ENCODE measurements at places on chromosomes 1 and 21. TPM values are rescaled to one million over a fixed set of nuclear protein-coding genes. Genes with fewer than 3 reads are reported as not detected.

- no peak for DNase-seq
Measured at GRCh38 chr1:85404408-85404807, 60.6 kb downstream of the DDAH1 start.

- DNase-seq: no peak
Measured at GRCh38 chr1:40630488-40631223, 34.8 kb downstream of the RIMS3 start.

DNA sequence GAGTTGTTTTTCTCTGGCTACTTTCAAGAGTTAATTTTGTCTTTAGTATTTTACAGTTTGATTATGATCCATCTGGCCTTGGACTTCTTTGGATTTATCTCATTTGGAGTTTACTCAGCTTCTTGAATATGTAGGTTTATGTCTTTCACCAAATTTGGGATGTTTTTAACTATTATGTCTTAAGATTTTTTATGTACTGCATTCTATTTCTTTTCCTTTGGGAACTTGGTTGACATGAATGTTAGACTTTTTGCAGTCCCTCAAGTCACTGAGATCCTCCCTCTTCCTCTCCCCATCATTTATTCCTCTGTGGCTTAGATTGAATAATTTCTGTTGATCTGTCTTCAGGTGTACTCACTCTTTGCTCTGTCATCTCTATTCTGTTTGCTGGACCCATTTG, 112.0 kb downstream of the XPR1 start:
- no peak for DNase-seq

GRCh38 chr21:29326914-29327554, 28.3 kb downstream of the BACH1 start:
- no peak for DNase-seq

DNA sequence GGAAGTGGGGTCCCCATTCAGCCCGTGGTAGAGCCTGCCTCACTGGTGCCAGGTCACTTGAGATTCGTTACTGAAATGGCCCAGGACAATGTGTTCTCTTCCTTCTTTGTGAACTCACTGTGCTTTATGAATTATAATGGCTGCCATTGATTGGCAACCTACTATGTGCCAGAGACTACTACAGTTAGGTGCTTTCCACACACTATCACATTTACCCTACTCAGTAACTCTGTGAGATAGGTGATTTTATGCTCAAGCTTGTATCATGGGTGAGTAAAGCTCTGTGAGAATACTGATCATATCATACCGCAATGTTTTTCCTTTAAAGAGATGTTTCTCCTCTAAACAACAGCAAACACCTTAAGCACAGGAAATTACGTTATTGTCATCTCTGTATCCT, 225.9 kb downstream of the SMYD3 start:
- no peak for DNase-seq

- DNase-seq: no peak
Measured at GRCh38 chr1:7581754-7582459, 189.2 kb upstream of the VAMP3 start.

DNA sequence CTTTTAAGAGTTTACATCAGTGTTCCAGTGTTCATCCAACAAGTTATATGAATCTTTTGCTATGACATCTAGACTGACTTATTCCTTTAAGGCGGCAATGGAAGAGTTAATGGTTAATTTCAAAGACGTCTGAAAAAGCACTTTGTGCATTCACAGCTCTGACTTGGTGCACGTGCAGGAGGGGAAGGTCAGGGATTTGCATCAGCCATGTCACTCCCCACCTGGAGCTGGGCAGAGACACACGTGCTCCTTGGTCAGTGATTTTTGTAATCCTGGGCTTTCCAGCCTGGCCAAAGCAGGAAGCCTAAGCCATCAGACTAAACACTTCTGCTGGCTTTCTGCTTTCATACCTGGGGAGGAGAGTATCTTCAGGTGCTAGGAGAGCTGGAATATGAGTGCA, 96.3 kb downstream of the ST3GAL3 start:
- DNase-seq: no peak

The SLC30A10 gene
- total RNA-seq: not detected

- no peak for DNase-seq
Measured at GRCh38 chr1:206715552-206716158, 30.9 kb downstream of the MAPKAPK2 start.

The GJA9 gene
- total RNA-seq: not detected

GRCh38 chr1:223844787-223845036, 1.0 kb downstream of the TP53BP2 start:
- no peak for DNase-seq

DNA sequence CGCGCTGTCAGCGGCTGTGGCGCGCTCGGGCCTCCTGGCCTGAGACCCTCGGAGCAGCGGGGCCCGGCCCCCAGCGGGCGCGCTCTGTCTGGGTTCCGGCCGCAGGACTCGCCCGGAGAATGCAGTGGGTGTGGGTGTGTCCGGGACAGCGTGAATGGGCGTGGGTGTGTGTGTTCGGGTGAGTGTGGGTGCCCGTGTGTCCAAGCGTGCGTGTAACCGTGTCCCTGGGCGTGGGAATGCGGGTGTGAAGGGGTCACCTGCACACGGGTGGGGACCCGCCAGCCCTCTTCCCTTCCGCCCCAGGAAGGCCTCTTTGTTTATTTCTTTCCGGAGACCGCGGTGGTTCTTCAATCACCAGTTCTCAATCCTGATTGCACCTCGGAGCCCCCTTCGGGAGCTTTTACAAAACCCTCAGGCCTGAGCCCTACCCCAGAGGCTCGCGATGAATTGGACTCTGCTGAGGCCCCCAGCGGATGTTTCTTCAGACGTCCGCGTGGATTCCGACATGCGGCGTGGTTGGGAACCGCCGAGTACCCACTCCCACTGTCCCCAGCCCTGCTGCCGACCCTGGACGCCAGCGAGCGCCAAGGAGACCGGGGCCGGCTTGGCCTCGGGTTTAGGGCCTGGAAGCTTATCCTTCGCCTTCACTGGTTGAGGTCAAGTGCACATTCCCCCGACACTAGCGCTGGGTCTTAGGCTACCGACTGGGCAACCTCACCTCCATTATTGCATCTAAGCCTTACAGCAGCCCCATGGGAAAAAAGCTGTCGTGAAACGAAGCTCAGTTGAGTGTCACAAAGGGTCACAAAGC, 19.3 kb downstream of the SERTAD4 start:
- DNase-seq: no peak

The PLPPR5 gene
- total RNA-seq: 0.17 TPM

GRCh38 chr1:153548722-153549688, at the start of gene S100A3:
Gene S100A3 (minus strand): TSS chr1:153549258. CDS start chr1:153548485, 773 bp downstream.
- DNase-seq: peak; percentile 82

DNA sequence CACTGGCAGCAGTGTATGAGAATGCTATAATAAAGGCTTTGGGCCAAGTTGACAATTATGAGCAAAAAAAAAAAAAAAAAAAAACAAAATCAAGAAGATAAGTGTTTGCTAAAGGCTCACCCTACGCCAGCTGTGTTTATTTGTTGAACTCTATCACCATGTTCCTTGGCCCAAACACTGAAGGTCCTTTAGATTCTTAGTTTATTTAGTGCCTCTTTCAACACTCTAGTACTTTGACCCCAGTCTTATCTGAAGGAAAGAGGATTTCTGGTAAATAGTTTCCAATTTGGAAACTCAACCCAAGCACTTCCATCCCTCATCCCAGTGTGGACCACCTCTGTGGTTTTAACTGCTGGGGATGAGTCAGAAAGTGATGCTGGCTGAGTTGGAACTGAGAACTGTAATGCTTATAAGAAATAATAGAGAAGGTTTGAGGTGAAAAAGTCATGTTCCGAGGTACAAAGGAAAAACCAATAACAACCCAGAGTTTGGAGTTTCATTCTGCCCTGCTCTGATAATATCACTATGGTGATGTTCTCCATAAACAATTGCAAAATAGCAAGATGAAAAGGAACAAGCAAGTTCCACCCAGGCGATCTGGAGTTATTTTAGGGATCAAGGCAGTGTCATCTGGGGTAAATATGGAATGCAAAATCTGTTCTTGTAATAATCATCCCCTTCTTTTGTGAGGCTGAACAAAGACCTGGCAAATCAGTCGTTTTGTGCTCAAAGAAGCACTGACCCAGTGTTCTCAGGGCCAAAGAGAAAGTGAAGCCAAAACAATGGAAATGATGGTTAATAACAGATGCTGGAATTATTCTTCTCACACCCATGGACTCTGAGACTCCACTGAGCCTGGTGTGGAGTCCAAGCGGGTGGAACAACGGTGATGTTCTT, 19.7 kb upstream of the CAPZB start:
- DNase-seq: no peak

The TNFRSF18 gene
- 3.1 TPM for total RNA-seq

DNA sequence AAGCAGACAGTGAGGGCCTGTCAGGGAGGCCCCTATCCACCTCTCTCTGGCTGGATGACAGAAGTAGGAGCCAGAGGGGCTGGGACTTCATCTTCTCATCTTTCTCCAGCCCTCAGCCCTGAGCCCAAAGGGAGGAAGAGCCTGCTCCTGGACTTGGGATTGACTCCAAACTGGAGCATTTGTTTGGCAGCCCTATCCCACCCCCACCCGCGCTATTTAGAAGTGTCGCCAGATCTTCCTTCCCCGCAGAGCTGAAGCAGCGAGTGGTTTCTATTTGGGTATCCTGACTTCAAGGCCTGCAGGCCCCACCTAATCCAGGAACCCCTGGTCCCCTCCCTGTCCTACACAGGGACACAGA, 9.6 kb downstream of the NES start:
- no peak for DNase-seq

- no peak for DNase-seq
Measured at GRCh38 chr1:185774394-185774793, 40.2 kb downstream of the HMCN1 start.

GRCh38 chr1:228110556-228110955, 1.5 kb upstream of the MRPL55 start:
- no peak for DNase-seq

GRCh38 chr21:31186916-31187315, 148.6 kb upstream of the KRTAP19-8 start:
- DNase-seq: no peak

- no peak for DNase-seq
Measured at GRCh38 chr1:204445860-204446412, 34.3 kb upstream of the PPP1R15B start.

DNA sequence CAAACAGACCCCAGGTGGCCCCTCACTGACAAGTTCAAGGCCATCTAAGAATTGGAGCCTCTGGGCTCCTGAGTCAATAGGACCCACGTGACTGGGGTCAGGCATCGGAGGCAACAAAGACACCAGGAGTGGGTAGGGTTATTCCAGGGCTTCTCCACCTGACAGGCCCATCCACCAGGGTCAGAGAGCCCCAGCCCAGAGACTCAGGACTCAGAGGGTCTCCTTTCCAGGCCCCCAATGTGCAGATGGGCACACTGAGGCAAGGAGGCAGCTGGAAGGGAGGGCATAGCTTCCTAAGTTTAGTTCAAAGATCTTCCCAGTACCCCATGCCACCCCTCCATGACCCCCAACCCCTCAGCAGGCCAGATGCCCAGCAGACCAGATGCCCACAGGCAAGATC, 388.6 kb downstream of the MATN1 start:
- no peak for DNase-seq

GRCh38 chr1:225509770-225510169, 81.9 kb upstream of the LBR start:
- DNase-seq: no peak

GRCh38 chr21:27424601-27425000, 457.7 kb upstream of the ADAMTS5 start:
- no peak for DNase-seq

- DNase-seq: no peak
Measured at GRCh38 chr1:205817988-205818387, 5.0 kb upstream of the SLC41A1 start.

DNA sequence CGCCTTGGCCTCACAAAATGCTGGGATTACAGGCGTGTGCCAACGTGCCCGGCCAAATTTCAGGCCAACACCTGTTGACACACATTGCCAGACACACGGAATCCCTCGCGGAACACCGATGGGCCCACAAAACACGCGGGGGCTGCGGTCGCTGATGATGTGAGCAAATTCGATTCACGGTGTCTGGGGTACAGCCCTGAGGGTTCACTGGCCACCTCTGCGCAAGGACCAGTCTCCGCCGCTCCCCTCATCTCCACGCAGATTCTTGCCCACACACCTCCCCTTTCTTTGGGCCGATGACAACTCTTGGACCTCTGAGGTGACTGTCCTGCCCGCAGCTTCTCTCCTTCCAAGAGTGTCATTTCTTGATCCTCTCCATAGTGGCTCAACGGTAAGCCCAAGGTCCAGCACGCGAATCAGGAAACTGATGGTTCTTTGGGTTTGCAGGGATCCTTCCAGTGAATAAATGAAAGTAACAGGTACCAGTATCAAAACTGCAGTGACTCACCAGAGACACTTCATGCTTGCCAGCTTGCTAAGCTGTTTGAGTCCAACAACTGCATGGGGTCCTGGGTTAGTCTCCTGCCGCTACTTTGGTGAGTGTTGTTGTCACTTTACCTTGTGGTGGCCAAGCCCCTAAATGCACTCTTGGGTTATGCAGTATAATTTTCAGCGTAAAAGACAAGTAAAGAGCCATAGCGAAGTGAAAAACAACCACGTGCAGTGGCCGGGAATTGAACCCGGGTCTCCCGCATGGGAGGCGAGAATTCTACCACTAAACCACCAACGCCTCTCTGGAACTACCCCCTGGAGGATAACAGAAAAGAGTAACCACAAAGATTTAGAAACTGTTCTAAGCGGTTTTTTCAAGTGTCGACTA, 11.0 kb upstream of the RNU1-3 start:
- DNase-seq: no peak

DNA sequence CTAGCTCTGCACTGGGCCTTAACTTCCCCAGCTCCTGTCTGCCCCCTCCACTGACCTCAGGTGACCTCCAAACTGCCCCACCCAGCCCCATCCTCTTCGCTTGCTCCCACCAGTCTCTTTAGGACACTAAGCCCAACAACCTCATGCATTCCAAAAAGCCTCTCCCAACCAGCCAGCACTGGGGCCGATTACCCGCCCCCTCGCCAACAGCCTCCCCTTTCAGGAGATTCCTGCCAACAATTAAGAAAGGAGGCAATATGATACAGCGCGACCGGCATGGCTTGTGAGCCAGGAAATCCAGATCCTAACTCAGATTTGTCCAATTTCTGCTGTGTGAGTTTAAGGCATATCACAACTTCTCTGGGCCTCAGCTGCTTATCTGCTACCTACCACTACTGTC, 14.7 kb downstream of the KANK4 start:
- no peak for DNase-seq

The FYB2 gene
- total RNA-seq: not detected

DNA sequence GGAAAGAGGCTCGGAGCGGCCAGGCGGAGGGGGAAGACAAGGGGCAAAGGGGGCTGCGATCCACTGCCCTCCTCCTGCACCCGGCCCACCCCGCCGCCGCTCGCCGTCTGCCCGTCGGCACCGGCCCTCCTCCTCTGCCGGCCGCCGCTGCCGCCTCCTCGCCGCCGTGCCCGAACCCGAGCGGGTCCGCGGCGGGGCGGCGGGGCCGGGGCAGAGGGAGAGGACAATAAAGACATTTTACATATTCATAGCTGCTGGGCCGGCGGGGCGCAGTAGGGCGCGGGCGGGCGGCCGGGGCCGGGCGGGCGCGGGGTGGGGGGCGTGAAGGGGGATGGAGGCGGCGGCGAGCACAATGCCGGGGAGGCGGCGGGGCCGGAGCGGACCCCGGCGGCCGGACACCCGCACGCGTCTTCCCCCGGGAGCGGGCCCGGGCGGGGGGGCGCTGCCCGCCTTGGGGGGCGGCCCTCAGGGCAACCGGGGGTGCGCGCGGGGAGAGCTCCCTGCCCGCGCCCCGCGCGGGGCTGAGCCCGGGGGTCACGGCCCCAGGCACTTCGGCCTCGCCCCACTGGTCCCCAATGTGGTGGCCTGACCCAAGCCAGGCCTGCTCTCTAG, 546 bp downstream of the POU2F1 start:
- DNase-seq: no peak

Data from epithelial cell of proximal tubule (primary cell).